Fibroblast of lung (primary cell): ENCODE measurements at places on chromosomes 7 and 10.

GRCh38 chr7:132386201-132386681, 190.0 kb downstream of the PLXNA4 start:
- peak; percentile 75 for DNase-seq

- DNase-seq, result peak; percentile 30
Measured at GRCh38 chr10:72727130-72727529, 35.2 kb downstream of the MCU start.

DNA sequence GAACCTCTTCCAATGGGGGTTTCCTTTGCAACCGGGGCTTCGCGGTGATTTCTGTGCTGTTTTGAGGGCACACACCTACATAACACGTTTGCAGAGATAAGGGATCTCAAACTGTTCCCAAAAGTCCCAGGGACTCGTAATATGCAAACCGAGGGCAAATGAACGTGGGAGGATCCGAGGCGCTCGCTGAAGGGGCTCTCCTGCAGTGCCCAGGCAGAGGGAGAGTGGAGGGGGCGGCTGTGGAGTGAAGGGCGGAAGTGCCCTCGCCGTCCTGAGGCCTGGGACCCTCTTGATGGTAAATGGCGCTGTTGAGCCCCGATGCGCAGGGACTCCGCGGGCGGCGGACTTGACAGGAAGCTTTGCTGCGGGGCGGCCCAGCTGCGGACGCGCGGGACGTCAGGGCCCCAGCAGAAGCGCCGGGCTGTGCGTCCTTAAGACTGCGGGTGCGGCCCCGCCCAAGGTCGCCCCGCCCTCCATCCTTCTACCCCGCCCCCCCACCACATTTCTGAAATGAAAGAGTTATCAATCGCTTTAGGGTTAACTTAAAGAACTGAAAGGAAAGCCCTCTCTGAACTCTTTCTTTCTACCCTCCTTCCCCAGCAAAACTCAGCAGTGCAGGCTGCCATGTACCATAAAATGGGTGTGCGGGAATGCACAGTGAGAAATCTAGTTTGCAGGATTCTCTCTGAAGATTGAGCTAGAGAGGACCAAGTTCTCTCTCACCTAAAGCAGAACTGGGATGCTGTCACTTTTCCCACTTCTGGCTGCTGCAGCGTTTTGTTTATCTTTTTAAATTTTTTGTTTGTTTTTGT, 151.8 kb upstream of the YAE1 start:
- DNase-seq, result peak; percentile 37

DNA sequence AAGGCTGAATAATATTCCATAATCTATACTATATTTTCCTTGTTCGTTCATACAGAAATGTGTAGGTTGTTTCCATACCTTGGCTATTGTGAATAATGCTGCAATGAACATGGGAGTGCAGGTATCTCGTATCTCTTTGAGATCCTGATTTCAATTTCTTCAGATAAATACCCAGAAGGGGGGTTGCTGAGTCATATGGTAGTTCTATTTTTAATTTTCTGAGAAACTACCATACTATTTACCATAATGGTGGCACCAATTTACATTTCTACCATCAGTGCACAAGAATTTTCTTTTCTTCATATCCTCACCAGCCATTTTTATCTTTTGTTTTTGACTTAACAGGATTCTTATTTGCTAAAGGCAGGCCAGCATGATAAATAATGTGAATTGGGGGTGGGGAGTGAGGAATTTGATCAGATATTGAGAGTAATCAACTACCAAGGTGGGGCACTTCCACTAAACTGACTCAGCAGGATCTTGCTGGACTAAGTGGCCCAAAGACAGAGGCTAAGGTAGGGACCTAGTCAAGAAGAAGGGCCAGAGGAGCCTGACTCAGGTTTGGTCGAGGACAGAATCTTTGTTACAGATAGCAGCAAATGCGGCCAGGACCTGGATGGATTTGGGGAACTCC, 21.5 kb upstream of the CCSER2 start:
- DNase-seq, result no peak

DNA sequence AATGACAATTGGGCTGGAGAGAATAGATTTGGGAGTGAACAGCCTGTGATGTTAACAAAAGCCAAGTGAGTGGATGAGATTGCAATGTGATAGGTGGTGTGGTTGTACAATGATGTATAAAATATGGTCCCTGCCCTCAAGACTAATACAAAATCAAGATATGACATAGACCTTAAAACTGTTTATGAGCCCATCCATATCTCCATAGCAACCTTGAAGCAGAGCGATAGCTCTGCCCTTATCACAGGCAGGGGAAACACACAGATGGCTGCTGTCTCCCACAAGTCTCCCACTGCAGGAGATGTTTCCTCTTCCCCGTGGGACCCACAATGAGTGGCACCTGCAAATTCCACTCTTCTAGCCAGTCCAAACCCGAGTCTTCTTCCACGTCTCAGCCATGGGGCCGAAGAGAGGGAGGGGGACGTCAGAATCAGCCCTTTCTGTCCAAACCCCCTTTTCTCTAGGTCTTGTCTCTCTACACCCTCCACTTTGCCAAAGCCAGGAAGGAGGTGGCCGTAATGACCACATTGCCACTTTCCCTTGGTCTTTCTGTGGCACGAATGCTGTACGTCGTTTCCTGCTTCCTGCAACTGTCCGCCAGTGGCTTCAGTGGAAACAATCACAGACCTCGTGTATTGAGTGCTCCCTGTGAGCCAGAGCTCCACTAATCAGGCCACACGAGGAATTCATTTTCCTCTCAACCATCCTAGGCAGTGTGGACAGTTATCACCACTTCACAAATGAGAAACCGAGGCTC, 7.5 kb upstream of the TBXAS1 start:
- DNase-seq, result no peak

DNA sequence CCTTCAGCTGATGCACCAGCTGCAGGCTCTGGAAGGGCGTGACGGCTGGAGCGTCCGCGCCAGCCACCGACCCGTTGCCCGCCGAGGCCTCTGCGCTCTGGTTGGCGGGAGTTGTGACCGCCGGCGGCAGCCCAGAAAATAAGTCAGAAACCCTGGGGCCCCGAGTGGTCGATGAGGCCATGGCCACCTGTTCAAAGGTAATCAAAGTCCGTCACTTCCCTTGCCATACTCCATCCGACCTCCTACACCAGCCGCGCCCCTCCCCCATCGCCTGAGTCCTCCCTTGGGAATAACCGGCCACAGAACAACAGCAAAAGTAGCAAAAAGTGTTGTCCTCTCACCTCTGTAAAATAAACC, 406 bp downstream of the PRLHR start:
- DNase-seq, result no peak

GRCh38 chr7:16080131-16080530, 341.2 kb downstream of the CRPPA start:
- no peak for DNase-seq
